Fibroblast of lung (primary cell): ENCODE measurements at places on chromosomes 6 and 20.

- peak; percentile 91 for DNase-seq
Observed at GRCh38 chr6:109440331-109441068, at the start of the genes PPIL6 and SMPD2. TSS of gene PPIL6 (minus strand) at chr6:109440628. CDS start at chr6:109440590, 38 bp downstream. TSS of gene SMPD2 (plus strand) at chr6:109440724. CDS start at chr6:109441122, 398 bp downstream.

DNA sequence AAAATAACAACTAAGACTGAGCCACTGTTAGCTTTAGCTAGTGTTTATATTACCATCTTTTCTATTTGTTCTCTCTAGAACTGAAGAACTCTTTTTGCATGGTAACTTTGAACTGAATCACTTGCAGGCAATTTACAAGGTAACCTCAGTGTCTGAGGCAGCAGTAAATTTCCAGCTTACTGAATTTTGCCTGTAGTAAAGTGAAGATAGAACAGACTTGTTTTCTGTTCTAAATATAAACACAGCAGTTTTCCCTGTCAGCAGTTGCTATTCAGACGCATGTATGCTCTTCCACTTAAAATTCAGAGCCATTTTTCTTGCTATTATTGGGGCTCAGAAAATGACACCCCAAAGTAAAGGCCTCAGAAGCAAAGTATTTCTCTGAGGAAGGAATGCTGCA, 974.0 kb upstream of the GJE1 start:
- no peak for DNase-seq

DNA sequence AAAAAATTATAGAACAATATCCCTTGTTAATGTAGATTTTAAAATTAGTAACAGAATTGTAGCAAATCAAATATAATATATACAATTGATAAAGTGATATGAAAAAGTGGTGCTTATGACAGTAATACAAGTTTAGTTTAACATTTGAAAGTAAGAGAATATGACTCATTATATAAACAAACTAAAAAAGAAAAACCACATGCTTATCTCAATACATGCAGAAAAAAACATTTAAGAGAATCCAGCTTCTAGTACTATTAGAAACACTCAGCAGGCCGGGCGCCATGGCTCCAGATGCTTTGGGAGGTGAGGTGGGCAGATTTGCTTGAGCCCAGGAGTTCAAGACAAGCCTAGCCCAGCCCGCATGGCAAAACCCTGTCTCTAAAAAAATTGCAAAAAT, 60.7 kb upstream of the LAMA2 start:
- DNase-seq: peak; percentile 61

GRCh38 chr6:145814035-145814500, 527 bp downstream of the FBXO30 start:
- peak; percentile 48 for DNase-seq

DNA sequence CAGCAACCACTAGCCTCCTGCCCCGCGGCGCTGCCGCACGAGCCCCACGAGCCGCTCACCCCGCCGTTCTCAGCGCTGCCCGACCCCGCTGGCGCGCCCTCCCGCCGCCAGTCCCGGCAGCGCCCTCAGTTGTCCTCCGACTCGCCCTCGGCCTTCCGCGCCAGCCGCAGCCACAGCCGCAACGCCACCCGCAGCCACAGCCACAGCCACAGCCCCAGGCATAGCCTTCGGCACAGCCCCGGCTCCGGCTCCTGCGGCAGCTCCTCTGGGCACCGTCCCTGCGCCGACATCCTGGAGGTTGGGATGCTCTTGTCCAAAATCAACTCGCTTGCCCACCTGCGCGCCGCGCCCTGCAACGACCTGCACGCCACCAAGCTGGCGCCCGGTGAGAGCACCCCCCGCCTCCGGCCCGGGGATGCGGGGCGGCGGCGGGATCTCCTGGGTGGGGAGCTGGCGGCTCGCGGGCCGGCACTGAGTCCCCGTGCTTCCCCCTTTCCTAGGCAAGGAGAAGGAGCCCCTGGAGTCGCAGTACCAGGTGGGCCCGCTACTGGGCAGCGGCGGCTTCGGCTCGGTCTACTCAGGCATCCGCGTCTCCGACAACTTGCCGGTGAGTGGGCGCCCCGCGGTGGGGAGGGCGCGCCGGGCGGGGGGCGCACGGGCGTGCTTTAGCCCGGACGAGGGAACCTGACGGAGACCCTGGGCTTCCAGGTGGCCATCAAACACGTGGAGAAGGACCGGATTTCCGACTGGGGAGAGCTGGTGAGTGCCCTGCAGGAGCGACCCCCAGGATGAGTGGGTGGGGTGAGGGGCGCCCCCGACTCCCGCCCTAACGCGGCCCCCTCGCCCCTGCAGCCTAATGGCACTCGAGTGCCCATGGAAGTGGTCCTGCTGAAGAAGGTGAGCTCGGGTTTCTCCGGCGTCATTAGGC, 585 bp downstream of the PIM1 start:
- no peak for DNase-seq

- DNase-seq: peak; percentile 63
Observed at GRCh38 chr6:163324688-163325389, 89.7 kb upstream of the QKI start.

GRCh38 chr20:19631410-19631809, 126.6 kb upstream of the RIN2 start:
- DNase-seq: no peak
